ENCODE measurements at places on chromosomes 2 and 18. TPM values are rescaled to one million over a fixed set of nuclear protein-coding genes. Genes with fewer than 3 reads are reported as not detected.

SCTR gene
- not detected for total RNA-seq

DNA sequence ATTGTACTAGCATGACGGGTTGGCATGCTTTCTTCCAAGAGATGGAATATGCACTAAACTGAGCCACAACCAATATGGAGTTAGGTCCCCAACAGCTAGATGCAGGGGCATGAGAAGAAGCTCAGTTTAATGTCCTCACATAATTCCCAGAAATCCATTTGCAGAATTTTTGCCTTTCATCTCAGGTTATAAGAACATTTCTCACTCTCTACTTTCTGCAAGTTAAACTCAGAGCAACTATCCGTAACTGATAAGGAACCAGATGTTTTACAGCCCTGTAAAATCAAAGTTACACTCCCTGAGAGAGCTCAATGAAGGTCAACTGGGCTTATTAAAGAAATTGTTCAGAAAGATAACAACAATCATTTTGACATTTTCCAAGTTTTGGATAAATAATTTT, 30.7 kb downstream of the COPS8 start:
- no peak for DNase-seq

DNA sequence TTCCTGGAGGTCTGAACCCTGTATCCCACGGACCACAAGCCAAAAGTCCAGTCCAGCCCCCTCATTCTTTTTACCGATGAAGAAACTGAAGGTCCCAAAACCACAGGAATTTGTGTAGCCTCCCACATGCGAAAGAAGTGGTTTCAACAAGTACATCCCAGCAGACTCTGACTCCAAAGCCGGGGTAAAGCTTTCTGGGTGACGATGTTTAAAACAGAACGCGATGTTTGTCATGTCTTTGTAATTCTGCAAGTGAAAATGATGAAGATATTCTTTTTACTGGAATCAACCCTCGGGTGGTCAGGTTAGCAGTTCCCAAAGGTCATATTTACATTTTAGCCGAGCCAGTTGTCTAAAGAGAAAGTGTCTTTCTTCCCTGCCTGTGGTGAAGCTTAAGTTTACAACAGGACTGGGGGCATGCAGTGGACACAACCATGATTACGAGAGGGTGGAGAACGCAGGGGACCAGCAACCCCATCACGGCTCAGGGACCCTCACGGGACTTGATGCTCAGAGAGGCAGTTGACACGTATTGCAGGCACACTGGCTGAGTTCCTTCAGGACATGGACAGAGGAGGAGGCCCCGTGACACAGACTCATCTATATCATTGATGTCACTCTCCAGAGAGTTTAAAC, 17.8 kb upstream of the TMEM131 start:
- no peak for DNase-seq

- no peak for DNase-seq
These were observed 88.9 kb downstream of the POLE4 start for GRCh38 chr2:75047189-75047991.
